Suprapubic skin (tissue), 4 donors: ENCODE measurements at places on chromosomes 11 and 22. TPM values are rescaled to one million over a fixed set of nuclear protein-coding genes. Genes with fewer than 3 reads are reported as not detected.
A peak's percentile ranks its signal among the peaks of the same experiment; 100 is the strongest.

GRCh38 chr22:29524442-29525191 is 28.9 kb downstream of the THOC5 start:
- no peaks in the 10 kb centered on the region for H3K27me3 ChIP-seq
- H3K27ac ChIP-seq = no peak overlapping the region
- H3K4me1 ChIP-seq = no peaks in the 10 kb centered on the region
- DNase-seq = no peak
- peaks cover 93% of the 10 kb centered on the region for H3K36me3 ChIP-seq

- no peaks in the 10 kb centered on the region for H3K27me3 ChIP-seq
- H3K27ac ChIP-seq = no peak overlapping the region
- no peak overlapping the region for H3K4me3 ChIP-seq
- no peak for DNase-seq
- H3K36me3 ChIP-seq = no peaks in the 10 kb centered on the region
Observed at GRCh38 chr11:95461348-95461747, 230.3 kb upstream of the SESN3 start.

DNA sequence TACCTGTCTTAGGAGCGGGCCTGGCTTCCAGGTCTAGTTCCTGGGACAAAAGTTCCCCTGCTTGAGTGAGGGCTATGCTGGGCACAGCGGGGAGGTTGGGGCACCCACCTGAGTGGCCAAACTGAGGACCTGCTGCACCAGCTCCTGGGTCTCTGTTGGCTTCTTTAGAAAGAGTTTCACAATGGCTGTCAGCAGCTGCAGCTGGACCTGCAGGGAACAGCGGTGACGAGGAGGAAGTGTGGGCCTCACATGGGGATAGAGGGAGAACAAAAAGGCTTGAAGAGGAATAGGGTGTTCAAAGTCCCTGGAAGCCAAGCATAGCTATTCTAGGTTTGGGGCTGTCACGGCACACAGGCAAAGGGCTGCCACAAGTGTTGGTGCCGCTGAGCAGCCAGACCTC is 26.7 kb upstream of the RASL10A start:
- H3K27ac ChIP-seq = no peak overlapping the region

- no peak for DNase-seq
- no peaks in the 10 kb centered on the region for H3K4me1 ChIP-seq
- H3K27ac ChIP-seq = no peak overlapping the region
- H3K4me3 ChIP-seq = no peak overlapping the region
Observed at GRCh38 chr11:114553642-114554041, 6.0 kb downstream of the NXPE1 start.

GRCh38 chr11:122656631-122657101 is 1.1 kb downstream of the UBASH3B start:
- peaks cover 21% of the 10 kb centered on the region for H3K27me3 ChIP-seq
- H3K27ac ChIP-seq = peak overlapping the region; percentile 48
- peaks cover 28% of the 10 kb centered on the region for H3K4me1 ChIP-seq
- no peaks in the 10 kb centered on the region for H3K36me3 ChIP-seq
- peak overlapping the region; percentile 66 for H3K4me3 ChIP-seq

DNA sequence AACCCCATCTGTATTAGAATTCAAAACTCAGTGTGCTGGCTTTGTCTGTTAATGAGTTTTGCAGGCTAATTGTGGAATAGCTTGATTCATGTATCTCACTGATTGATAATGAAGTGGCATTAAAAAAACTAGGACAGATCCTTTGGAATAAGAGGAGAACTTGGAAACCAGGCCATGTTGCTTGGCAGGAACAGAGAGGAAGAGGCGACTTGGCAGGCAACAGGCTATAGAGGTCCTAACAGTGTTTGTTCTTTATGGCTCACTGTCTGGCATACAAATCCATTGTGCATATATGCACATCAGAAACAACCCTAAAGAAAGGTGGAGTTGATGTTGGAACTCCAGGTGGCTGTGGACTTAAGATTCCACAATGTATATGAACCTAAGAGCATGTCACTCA is 17.4 kb upstream of the OR9I1 start:
- H3K4me3 ChIP-seq = no peak overlapping the region
- DNase-seq = no peak
- no peaks in the 10 kb centered on the region for H3K4me1 ChIP-seq
- no peak overlapping the region for H3K27ac ChIP-seq

GRCh38 chr11:74992852-74993251 is 4.1 kb downstream of the NEU3 start:
- H3K4me3 ChIP-seq = no peak overlapping the region
- H3K27me3 ChIP-seq = no peaks in the 10 kb centered on the region
- peaks cover 8% of the 10 kb centered on the region for H3K4me1 ChIP-seq
- H3K36me3 ChIP-seq = peaks cover 22% of the 10 kb centered on the region
- no peak for DNase-seq
- H3K27ac ChIP-seq = no peak overlapping the region

GRCh38 chr11:63535734-63536133 is 874 bp upstream of the PLAAT4 start:
- H3K27me3 ChIP-seq = no peaks in the 10 kb centered on the region
- H3K36me3 ChIP-seq = no peaks in the 10 kb centered on the region
- no peak overlapping the region for H3K27ac ChIP-seq
- DNase-seq = no peak
- H3K4me3 ChIP-seq = no peak overlapping the region
- peaks cover 41% of the 10 kb centered on the region for H3K4me1 ChIP-seq

DNA sequence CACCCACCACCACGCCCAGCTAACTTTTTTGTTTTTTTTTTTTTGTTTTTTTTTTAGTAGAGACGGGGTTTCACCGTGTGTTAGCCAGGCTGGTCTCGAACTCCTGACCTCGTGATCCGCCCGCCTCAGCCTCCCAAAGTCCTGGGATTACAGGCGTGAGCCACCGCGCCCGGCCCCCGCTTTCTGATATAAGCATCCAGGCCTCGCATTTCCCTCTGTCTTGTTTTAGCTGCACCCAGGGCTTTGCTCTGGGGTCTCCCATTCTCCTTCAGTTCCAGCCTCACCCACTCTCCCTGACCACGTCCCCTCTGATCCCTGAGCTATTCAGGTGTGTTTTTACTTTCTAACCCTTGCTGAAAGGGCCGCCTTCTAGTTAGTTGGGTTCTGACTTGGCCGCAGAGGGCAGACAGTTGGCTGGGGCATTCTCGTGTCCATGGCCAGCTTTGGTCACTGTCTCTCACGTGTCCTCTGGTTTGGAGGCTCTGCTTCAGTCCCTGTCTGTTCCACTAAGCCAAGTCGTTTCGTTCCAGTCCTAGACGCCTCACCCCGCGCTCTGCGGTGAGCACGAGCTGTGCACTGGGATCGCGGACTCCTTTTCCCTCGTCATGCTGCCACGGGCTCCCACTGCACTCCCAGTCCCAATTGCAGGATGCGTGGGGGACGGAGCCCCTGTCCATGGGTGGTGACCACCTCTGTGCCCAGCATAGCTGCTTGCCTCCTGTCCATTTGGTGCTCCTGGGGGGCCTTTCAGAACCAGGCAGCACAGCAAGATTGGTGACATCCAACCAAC is 6.0 kb upstream of the TNNT3 start:
- no peak overlapping the region for H3K27ac ChIP-seq
- no peak overlapping the region for H3K4me3 ChIP-seq
- H3K4me1 ChIP-seq = peaks cover 23% of the 10 kb centered on the region
- no peaks in the 10 kb centered on the region for H3K27me3 ChIP-seq

- H3K27me3 ChIP-seq = no peaks in the 10 kb centered on the region
- H3K4me1 ChIP-seq = peaks cover under 1% of the 10 kb centered on the region
- no peak overlapping the region for H3K27ac ChIP-seq
- DNase-seq = no peak
Observed at GRCh38 chr11:77813256-77813655, 7.3 kb downstream of the RSF1 start.

DNA sequence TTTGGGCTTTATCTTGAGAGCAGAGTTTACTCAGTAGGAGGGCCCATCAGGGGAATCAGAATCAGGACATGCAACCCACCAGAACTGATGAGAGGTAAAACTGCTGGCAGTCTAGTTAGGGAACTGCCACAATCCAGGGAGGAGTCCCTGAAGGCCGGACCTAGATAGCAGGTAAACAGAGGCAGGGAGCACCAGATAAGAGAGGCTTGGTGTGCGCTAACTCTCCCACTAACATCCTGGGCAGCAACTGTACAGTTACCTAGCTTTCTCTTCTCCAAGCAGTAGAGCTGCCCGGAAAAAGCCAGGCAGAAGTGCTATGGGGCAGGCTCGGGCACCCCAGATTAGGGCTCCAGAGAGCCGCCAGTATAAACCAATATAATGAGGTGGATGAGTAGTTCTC is 865 bp upstream of the AMOTL1 start:
- no peaks in the 10 kb centered on the region for H3K36me3 ChIP-seq
- H3K4me3 ChIP-seq = peak overlapping the region; percentile 89
- peak overlapping the region; percentile 94 for H3K27ac ChIP-seq
- peaks cover 37% of the 10 kb centered on the region for H3K4me1 ChIP-seq
- no peaks in the 10 kb centered on the region for H3K27me3 ChIP-seq

GRCh38 chr11:133697161-133697560 is 148.2 kb downstream of the SPATA19 start:
- H3K4me1 ChIP-seq = no peaks in the 10 kb centered on the region
- H3K27ac ChIP-seq = no peak overlapping the region
- H3K36me3 ChIP-seq = no peaks in the 10 kb centered on the region
- no peak for DNase-seq
- H3K27me3 ChIP-seq = no peaks in the 10 kb centered on the region

DNA sequence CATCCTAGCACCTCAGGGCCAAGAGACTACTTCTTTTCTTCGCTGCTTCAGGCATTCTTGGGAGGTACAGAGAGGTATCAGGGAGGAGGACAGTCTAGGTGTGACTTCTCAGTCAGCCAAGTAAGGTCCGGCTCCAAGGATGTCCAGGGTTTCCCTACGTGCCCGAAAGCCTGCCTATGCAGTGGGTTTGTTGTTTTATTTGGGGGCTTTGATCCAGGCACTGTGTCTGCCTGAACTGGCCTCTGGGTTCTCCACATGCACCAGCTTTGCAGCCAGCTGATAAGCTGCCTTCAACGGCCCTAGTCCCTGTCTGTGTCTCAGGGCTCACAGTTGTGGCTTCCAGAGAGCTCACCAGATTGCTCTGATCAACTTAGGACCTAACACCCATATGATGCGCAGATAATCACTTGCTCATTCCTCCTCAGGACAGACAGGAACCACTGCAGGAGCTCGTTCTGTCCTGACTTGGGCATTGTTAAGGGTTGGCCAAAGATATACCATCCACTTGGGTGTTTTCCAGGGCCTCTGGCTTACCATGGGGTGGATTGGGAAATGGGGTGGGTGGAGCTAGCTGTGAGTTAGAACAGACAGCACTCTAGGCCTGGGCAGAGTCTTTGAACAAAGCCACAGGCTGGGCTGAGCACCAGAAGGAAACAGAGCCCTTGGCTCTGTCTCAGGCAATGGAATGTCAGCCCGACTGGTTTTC is 45.5 kb upstream of the CRYBB3 start:
- peaks cover 42% of the 10 kb centered on the region for H3K4me1 ChIP-seq
- no peaks in the 10 kb centered on the region for H3K27me3 ChIP-seq
- H3K36me3 ChIP-seq = no peaks in the 10 kb centered on the region
- peak; percentile 86 for DNase-seq
- H3K27ac ChIP-seq = peak overlapping the region; percentile 75

- no peak overlapping the region for H3K27ac ChIP-seq
- H3K36me3 ChIP-seq = no peaks in the 10 kb centered on the region
- no peaks in the 10 kb centered on the region for H3K27me3 ChIP-seq
- H3K4me3 ChIP-seq = no peak overlapping the region
- no peak for DNase-seq
Observed at GRCh38 chr11:58485961-58486360, 21.9 kb downstream of the OR5B21 start.

DNA sequence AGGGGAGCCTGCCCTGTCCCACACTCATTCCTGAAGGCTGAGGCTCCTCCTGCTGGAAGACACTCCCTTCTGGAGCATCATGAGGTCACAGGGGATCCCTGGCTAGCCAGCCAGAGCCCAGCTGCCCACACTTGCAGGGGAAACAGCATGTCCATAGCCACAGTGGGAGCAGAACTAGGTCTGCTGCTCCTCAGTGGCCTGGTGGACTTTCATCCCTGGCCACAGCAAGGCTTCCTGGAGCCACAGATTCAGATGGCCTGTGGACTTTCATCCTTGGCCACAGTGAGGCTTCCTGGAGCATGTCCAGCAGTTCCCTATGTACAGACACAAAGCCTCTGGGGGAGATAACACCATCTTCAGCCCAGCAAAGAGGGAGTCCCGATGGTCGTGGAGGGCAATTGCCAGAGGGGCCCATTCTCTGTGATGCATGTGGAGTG is 5.9 kb upstream of the APOL6 start:
- no peak overlapping the region for H3K27ac ChIP-seq
- DNase-seq = no peak
- no peak overlapping the region for H3K4me3 ChIP-seq
- no peaks in the 10 kb centered on the region for H3K27me3 ChIP-seq
- H3K36me3 ChIP-seq = no peaks in the 10 kb centered on the region

GRCh38 chr22:33274214-33275072 is 216.3 kb upstream of the SYN3 start:
- no peak overlapping the region for H3K4me3 ChIP-seq
- DNase-seq = no peak
- H3K27me3 ChIP-seq = no peaks in the 10 kb centered on the region
- no peak overlapping the region for H3K27ac ChIP-seq
- H3K36me3 ChIP-seq = peaks cover 10% of the 10 kb centered on the region

DNA sequence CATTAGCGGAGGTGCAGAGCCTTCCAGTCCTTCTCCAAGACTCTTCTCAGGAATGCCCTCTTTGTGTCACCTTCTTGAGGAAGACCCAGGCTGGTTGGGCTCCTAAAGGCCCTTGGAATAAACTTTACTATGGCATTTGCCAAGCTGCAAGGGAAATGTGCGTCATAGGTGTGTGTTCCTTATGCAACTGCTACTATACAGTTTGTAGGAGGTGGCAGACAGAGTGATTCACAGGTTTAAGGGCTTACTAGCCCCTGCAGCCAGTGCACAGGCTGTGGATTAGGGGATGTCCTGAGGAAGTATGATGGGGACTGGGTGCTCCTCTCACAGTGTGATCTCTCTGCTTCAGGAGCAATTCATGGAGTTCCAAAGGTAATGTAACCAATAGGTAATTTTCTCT is 74.6 kb downstream of the TENM4 start:
- no peaks in the 10 kb centered on the region for H3K36me3 ChIP-seq
- no peak overlapping the region for H3K27ac ChIP-seq
- no peak for DNase-seq
- no peaks in the 10 kb centered on the region for H3K4me1 ChIP-seq
- H3K4me3 ChIP-seq = no peak overlapping the region

DNA sequence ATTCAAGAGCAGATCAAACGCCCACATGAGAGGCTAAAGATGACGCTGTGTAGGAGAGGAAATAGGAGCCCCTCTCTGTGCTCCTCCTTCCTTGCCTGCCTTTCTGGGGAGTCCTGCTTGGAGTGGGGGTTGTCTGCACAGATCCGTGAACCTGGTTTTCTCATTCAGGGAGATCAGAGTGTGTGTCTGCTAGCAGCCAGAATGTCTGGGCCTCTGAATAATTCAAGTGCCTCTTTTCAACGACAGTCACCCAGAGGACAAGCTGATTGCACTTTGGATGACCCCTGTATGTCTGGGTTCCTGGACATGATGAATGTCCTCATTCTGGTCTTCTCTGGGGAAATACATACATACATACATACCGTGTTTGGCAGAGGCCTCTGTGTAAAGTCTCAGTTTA is 592.5 kb upstream of the B3GAT1 start:
- no peaks in the 10 kb centered on the region for H3K36me3 ChIP-seq
- peaks cover 5% of the 10 kb centered on the region for H3K27me3 ChIP-seq
- H3K4me3 ChIP-seq = no peak overlapping the region
- no peaks in the 10 kb centered on the region for H3K4me1 ChIP-seq
- H3K27ac ChIP-seq = no peak overlapping the region
- no peak for DNase-seq

Gene VPREB1
- total RNA-seq = not detected

Gene USH1C
- not detected for total RNA-seq

Gene POU2AF1
- not detected for total RNA-seq

Gene TSPAN32
- 4.3 TPM for total RNA-seq

Gene C22orf39
- 53.5 TPM for total RNA-seq

Gene BAIAP2L2
- 1.6 TPM for total RNA-seq

Gene NNMT
- total RNA-seq = 164 TPM

Gene SYT12
- 0.64 TPM for total RNA-seq
